ENCODE measurements at places on chromosomes 7 and 10.
A peak's percentile ranks its signal among the peaks of the same experiment; 100 is the strongest.

DNA sequence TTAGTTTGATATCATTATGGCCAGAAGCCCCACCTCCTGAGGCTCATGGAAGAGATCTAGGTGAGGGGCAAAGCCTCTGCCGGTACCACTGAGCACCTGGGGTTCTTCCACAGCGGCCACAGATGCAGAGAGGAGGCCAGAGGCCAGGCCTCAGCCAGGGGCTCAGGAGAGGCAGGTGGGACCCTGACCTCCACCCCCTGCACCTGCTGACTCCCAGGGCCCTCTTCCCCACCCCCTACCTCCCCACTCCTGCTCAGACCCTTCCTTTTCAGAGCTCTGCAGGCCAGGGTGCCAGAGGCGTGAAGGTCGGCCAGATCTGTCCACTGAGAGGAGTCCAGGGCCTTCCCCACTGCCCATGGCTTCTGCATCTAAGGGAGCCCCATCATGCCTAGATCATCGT, 178.7 kb upstream of the PPP2R2D start:
- no peak for DNase-seq

- DNase-seq: no peak
Observed at GRCh38 chr7:74355091-74355490, 65.9 kb downstream of the CLIP2 start.

- no peak for DNase-seq
Observed at GRCh38 chr7:25831831-25832411, 320.1 kb upstream of the NFE2L3 start.

- DNase-seq: no peak
Observed at GRCh38 chr10:21926949-21927348, 76.6 kb downstream of the DNAJC1 start.

GRCh38 chr7:22726907-22727713, at the start of gene IL6:
IL6 (plus strand) TSS chr7:22727200; CDS start chr7:22727263, 63 bp downstream.
- DNase-seq: peak; percentile 84

GRCh38 chr7:29310625-29311024, 116.0 kb downstream of the CHN2 start:
- DNase-seq: no peak

- DNase-seq: no peak
Observed at GRCh38 chr7:36880108-36880507, 155.8 kb upstream of the AOAH start.

- DNase-seq: no peak
Observed at GRCh38 chr10:29973921-29974320, 85.5 kb downstream of the JCAD start.

DNA sequence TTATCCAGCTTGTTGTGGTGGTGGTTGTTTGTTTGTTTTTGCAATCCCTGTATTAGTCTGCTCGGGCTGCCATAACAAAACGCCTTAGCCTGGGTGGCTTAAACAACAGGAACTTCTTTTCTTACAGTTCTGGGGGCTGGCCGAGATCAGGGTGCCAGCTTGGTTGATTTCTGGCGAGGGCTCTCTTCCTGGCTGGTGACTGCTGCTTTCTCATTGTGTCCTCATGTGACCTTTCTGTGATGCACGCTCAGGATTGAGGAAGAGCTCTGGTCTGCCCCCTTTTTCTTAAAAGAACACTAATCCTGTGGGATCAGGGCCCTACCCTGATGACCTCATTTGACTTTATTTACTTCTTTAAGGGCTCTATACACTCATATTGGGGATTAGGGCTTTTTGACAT, 107.1 kb upstream of the NRP1 start:
- no peak for DNase-seq

DNA sequence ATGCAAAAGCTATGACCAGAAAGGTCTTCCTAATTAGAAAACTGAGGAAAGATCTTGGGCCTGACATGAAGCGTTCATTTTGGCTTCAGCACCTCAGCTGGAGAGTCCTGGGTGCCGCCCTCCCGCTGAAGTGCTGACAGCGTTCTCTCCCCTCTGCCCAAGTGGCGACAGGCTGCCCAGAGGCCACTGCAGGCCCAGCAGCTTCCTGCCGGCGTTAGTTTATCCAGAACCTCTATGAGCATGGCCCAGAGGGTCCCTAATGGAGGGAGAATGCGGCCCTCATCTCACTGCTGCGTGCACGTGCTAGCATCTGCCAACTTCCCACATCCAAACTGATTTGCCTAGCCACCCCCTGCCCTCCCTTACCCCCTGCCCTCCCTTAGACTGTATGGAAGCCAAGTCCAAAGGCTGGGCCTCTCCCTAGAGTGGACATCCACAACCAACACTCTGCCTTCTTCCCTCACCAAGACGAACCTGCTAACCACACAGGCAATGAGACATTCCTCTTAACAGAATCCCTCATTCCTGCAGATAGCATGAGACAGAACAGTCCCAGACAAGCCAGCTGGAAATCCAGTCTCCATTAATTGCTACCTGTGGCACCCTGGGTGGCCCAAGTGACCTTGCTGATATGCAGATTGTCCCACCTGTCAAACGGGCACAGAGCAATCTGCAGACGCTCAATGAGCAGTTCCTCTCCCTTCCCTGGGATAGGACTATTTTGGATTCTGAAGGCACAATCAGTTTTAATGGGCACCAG, 108.4 kb downstream of the C10orf90 start:
- no peak for DNase-seq

DNA sequence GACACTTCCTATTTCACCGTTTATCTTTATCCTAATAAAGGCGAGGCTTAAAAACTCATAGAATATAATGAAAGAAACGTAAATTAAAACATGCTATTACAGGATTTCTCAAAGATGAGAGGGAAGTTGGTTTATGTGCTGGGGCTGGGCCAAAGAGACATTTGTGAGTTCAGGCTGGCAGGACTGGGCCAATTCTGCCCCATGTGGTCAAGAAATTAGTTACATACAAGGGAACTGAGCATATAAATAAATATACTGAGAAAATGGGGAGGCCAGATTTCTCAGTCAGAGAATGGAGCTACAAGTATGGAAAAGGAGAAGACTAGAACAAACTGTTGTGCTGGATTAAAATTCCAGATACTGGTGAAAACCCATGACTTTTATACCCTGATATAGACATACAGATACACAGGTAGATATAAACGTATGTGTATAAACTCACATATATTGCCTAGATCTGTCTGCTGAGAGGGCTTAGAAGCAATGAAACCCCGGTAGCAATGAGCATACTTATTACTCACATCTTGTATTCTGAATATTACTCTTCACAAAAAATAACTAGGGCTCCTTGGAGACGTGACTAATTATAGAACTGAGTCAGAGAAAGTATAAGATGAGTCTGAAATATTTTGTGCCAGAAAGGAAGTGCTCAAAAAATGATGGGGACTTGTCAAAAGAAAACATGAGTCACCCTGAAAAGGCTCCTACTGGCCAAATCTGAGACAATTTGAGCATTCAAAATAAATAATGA, 155.7 kb upstream of the FGFR2 start:
- no peak for DNase-seq

DNA sequence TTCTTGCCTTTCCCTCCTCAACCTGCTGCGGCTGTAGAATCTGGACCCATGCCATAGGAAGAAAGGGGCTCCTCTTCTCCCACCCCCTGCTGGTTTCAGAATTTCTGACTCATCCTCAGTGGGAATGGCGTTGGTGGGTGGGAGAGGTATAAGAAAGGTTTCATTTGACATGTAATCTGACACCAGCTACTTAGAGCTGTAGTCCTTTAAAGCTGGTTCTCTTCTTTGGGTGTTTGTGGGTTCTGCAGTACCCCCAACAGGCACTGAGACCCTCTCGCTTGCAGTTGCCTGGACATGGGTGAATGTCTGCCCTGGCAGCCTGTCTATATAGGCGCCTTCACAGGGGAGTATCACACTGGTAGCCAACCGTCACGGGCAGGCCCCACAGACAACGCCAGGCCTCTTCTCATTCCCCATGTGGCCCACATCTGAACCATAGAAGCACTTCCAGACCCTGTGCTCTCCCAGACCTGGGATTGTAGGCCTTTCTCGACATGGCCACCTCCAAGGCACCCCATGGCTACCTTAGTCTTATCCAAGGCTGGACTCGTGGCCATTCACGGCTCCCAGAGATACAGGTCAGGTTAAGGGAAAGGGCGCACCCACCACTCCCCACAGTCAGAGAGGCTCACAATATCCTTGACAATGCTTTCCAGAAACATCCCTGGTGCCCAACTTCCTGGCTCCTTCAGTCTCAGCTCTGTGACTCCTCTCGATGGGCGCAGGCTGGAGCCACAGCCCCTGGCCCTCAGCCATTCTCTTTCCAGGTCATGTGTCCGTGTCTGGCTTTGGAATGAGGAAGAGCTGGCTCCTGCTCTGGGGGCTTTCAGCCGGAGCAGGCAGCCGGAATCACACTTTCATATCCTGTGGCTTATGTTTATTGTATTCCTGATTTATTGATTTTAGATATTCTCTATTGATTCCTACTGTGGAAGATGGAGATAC, 17.5 kb downstream of the ZNF862 start:
- DNase-seq: peak; percentile 41

DNA sequence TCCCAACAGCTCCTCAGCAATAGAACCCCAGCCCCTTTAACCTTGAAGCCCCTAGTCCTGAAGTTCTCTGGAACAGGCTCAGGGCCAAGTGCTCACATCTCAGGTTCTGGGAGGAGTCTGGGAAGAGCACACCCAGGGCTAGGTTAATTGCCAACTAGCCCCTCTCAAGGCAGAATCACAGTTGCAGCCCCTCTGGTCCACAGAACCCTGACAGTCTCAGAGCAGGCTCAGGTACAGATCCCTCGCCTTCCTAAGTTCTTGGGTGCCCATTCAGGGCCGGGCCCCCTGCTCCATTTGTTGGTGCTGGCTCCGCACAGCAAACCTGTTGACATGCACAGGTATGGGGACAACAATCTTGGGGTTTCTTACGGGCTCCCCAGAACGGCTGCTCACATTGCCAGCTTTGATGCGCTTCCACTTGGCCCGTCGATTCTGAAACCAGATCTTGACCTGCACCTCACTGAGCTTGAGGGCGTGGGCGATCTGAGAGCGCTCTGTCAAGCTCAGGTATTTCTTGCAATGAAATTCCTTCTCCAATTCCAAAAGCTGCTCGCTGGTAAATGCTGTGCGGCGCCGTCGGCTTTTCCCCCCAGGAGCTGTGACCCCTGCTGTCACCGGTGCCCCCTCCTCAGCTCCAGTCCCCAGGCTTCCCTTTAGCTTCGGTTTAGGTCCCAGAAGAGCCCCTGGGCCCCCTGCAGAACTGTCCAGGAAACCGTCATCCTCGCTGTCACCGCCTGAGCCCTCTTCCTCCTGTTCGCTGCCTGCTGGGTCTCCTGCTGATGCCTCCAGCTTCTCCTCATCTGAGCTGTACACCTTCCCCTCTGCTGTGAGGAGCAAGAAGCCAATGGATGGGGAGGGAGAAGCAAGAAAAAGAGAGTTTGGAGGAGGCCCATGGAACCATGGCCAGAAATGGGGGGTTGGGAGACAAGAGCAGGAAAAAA, 18.9 kb downstream of the GBX1 start:
- DNase-seq: no peak

- DNase-seq: no peak
Observed at GRCh38 chr7:167090-167855, 25.1 kb upstream of the FAM20C start.

DNA sequence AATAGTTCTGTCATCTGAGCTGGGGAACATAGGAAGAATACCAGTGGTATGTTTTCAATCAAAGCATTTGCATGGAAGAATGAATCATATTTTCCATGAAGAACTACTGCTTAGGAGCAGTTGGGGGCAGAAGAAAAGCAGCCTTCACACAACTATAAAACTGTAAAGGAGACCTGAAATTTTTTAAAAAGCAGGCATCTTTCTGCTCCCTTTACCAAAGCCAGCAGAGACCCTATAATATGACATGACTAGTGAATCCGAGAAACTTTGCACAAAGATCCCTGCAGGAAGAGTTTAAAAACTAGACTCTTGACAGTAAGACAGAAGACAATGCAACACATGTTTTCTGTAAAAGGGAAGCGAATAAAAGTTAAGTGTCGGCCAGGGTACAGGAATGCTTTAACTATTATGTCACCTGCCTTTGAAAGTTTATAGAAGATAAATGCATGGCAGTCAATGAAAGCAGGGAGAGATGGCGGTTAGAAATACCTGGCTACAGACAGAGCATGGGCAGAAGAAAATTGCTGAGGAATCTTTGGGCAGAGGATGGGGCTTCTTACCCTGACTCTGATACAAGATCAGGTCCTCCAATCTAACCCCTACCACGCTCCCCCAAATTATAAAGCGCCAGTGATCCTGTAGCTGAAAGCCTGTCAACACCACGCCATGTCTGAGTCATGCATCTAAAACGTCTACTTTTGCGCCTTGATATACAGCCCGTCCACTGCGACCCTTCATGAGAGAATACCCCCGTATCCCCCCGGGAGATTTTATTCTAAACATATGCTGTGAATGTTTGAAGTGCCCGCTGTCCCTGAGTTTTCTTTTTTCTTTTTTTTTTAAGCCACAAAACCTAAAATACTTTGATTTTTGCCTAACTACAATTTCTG, 93.1 kb downstream of the GLI3 start:
- DNase-seq: no peak

GRCh38 chr7:117750612-117751563, 122.4 kb downstream of the CTTNBP2 start:
- peak; percentile 40 for DNase-seq

- no peak for DNase-seq
Observed at GRCh38 chr7:150665089-150665748, 20.3 kb upstream of the GIMAP2 start.

- DNase-seq: no peak
Observed at GRCh38 chr7:131537571-131537978, 18.9 kb downstream of the PODXL start.

DNA sequence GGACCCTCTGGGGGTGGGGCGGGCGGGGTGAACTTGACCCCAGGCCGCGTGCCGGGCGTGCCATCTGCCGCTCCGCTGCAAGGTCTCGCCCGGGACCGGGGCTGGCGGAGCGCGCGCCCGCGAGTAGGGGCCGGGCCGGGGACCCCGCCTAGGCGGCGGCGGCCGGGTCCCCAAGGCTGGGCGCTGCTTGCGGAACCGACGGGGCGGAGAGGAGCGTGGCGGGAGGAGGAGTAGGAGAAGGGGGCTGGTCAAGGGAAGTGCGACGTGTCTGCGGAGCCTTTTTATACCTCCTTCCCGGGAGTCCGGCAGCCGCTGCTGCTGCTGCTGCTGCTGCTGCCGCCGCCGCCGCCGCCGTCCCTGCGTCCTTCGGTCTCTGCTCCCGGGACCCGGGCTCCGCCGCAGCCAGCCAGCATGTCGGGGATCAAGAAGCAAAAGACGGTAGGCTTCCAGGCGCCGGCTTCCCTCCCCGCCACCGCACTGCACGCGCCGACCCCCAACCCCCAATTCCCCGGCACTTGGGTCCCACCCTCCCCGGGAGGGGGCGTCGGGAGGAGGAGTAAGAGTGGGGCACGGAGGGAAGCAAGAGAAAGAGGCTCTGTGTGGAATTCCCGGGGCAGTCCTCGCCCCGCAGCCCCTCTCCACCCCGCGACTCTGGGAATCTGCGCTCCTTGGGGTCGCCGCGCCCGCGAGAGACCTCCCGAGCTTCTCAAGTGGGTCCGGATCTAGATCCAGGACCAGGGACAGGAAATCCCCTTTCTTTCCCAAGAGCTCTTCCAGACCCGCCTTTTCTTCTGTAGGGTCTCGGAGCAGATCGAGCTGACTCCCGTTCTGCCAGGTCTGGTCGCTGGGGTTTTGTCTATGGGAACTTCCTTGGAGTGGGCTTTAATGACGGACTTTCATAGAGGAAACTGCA, at the start of gene PAPSS2:
PAPSS2 (plus strand) TSS at position 308 of the 913 bp plus-strand sequence; CDS start at position 412, 104 bp downstream.
- no peak for DNase-seq

- DNase-seq: no peak
Observed at GRCh38 chr10:112407696-112408095, 33.8 kb downstream of the ACSL5 start.

GRCh38 chr7:25117226-25118047, 7.6 kb downstream of the CYCS start:
- DNase-seq: no peak

- DNase-seq: no peak
Observed at GRCh38 chr7:120052884-120053382, 220.0 kb upstream of the KCND2 start.

- no peak for DNase-seq
Observed at GRCh38 chr10:103833731-103834365, 21.5 kb downstream of the SH3PXD2A start.
